Left lung (tissue), 14 donors: ENCODE measurements at places on chromosomes 3 and 15. TPM values are rescaled to one million over a fixed set of nuclear protein-coding genes. Genes with fewer than 3 reads are reported as not detected.

DNA sequence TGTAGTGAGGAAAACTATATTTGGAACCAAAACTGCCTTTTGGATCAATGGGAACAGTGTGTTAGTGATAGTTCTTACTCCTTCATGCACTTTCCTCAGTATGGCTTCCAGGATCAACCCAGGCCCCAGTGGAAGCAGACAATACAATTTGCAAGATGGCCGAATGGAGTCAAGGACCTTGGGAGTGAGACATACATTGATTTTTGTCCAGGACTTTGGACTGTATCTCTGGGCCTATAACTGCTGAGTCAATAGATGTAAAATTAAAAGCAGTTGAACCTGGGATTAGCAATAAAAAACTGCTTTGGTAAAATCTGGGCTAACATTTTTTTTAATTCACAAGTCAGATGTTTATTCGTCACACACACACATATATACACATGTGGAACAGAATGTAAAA is 1.8 kb downstream of the ARRDC4 start:
- no peak for DNase-seq

DNA sequence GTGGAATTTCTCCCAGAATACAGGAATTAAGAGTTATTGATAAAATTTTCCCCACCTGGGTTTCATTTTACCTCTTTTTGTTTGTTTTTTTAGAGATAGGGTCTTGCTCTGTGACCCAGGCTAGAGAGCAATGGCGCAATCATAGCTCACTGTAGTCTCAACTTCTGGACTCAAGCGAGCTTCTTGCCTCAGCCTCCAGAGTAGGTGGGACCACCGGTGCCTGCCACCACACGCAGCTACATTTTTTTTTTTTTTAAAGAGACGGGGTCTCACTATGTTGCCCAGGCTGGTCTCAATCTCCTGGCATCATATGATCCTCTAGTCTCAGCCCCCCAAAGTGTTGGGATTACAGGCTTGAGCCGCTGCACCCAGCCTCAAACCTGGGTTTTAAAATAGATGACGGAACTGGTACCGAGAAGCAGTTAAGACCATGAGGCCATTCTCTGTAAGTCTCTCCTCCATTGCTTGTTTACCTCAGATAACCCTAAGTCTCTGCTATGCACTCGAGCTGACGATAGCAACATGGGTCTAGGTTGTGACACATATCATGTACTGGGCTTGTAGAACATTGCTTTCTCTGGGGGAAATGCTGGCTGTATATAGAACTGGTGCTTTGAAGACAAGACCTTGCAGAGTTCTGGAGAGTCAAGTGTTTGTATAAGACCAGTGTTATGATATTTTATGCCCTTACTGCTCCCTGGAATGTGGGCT is 16.4 kb downstream of the ETV5 start:
- DNase-seq, result no peak

DNA sequence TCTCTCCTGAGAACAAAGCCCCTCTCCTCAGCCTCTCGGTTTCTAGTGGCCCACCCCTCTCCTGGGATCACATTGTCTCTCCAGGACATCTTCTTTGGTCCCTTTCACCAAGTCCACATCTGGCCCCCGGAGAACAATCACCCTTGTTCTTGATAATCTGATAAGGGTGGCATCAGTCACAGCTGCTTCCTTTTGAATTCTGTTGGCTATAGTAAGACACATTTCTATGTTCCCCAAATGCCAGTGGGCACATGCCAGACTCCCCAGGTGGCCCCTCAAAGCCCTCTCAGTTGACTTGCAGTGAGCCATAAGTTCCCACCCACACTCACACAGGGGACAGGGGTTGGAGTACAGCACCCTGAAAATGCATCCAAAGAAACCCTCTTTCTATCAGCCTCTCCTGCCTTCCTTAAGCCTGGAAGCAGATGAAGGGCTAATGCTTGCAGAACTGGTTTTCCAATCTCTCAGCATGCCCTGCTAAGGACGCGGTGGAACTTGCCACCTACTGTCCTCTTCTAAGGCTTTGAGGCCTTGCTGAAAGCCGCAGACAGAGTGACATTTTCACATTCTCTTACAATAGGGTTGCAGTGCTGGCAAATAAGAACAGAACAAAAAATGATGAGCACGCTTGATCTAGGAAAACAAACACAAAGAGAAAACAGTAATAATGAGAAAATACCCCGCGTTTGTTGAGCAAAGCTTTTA is 101.3 kb upstream of the SLCO3A1 start:
- DNase-seq, result peak; percentile 40

GRCh38 chr15:100902436-100903167 is 16.6 kb upstream of the LRRK1 start:
- DNase-seq, result peak; percentile 68

GRCh38 chr3:134351427-134351826 is 22.8 kb downstream of the AMOTL2 start:
- DNase-seq, result no peak

DNA sequence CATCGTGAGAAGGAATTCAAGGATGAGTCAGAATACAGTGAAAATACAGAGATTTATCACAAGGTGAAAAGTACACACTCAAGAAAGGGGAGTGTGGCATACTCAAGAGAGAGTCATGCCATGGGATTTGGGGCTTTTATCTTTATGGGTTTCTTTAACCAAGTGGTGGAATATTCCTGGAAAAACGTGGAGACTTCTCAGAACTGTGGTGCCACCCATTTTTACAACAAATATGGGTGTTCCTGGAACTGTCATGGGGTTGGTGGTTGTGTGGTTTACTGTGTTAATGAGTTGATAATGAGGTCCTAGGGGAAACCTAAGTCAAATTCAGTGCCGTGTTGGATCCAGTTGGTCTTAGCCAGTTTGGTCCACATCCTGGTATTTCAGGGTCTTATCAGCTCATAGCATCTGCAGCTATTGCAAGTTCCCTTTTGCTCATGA is 497.2 kb downstream of the GABRG3 start:
- DNase-seq, result no peak

GRCh38 chr3:178352326-178353005 is 183.8 kb upstream of the KCNMB2 start:
- no peak for DNase-seq

The CCDC39 gene
- polyA plus RNA-seq, result 7.5 TPM

The C2CD4B gene
- polyA plus RNA-seq, result 3.7 TPM

The NPAP1 gene
- 0.59 TPM for polyA plus RNA-seq

The RASA2 gene
- 25.1 TPM for polyA plus RNA-seq
